Mesenchymal stem cell (in vitro differentiated cells and primary cell): ENCODE measurements at places on chromosomes 4 and X.

DNA sequence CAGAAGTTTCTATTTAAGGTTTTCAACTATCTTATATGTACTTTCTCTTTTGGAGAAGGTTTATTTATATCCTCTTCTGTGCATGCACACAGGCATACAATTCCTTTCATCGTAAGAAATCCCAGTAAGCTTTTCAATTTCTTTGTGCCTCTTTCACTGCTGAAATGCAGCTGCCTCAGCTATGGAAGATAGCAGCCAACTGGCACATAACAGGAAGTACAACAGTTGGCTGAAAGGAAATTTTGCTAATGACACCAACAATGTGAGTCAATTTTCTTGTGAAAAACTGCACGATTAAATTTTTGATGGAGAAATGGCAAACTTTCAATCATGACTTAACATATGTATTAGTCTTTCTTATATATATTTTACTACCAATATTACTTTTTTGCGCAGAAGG is 74.5 kb upstream of the PAQR3 start:
- no peak for DNase-seq

- DNase-seq = no peak
These were observed 135.5 kb downstream of the PALLD start for GRCh38 chr4:168632301-168632725.

DNA sequence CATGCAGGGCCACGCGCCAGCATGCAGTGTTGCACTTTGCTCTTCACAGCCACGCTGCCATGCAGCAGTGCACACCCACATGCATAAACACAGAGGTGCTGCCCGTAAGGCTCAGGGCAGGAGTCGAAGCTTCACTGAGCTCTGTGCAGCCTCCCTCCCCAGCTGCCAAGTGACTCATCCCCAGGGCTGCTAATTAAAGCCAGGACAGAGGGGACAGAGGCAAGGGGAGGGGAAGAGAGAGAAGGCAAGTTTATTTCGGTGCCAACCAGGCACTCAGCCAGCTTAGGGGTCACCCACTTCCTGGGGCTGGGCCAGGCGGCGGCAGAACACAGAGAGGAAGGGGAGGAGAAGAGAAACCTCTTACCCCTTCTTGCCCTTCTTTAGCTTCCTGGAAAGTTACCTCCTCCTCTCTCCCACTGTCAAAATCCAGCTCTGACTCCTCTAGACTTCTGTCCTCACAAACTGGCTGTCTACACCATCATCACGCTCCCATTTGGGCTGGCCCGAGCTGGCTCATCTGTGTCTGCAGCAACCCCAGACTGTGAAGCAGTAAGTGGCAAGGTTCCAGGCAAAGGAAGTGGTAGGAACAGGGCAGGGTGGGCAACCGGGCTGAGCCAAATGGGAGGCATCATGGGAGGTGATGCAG is 6.2 kb upstream of the IQSEC2 start:
- DNase-seq = peak; percentile 71

DNA sequence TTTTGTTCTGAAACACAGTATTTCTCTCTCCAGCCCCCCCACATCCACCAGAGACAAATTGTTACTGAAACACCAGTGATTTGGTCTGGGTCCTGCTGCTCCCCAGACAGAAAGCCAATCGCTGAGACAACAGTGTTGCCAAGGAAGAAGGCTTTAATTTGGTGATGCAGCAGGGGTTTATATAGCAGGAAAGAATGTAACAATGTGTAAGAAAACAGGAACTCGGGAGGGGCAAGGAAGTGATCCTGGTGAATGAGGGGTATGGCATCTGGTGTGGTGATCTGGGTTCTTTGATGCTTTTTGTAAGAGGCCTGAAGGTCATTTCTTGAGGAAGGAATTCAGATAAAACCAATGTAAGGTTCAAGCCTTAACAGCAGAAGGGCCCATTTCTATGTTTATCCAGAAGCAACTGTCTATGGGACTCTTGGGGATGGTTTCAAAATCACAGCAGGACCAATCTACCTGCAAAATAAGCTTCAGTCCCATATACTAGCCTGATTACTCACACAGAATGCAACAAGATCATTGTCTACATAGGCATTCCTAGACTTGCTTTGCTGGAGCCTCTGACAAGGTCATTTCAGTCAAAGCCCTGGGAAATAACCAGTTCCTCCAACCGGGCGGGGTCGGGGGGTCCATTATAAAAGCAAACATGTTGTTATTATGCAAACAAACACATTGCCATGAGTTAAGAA is 445.2 kb upstream of the ZFP42 start:
- no peak for DNase-seq

DNA sequence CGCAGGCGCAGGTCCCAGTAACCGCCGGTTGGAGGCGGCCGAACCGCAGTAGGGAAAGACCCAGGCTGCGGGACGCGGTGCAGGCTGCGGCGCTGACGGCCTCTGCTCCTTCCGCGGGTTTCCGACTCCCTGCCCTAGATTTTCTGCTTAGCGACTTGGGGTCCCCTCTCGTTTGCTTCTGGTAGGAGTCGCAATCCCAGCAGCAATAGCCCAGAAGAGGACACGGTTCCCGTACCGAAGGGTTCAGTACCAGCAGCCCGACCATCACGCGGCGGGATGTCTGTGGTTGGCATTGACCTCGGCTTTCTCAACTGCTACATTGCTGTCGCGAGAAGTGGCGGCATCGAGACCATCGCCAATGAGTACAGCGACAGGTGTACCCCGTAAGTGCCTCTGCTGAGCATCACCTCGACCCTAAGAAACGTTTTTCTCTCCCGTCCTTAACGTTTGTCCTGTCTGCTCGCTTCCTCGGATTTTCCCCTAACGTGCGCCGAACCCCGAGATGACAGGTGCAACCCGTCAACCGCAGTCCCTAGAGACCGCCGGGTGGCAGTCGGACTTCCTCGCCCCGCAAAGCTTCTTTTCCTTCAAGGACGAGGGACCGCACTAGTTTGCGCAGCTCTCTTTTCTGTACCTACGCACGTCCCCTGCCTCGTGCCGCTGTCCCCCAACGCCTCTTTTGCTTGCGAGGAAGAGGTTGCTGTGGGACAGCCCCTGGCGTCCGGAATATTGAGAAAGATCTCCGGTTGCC is at the start of gene HSPA4L:
Gene HSPA4L, plus strand, starts transcription at position 48 of the 751 bp plus-strand sequence. Its CDS starts 229 bp downstream, at position 277.
- peak; percentile 85 for DNase-seq

DNA sequence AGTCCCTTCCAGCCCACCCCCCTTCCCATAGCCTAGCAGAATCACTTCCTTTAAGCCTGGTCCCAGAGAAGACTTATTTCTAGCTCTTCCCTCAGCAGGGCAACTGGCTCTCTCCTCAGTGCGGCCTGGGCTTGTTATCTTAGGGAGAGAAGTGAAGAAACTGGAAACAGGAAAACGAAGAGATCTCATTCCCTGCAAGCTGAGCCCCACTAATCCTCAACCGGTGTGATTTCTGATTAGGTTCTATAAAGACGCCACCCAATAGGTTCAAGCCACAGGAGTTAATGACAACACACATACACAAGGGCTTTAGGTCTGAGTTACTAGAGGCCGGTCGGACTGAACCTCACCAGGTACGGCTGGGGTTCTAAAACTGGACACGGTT is 3.2 kb downstream of the GSX2 start:
- DNase-seq = peak; percentile 38

DNA sequence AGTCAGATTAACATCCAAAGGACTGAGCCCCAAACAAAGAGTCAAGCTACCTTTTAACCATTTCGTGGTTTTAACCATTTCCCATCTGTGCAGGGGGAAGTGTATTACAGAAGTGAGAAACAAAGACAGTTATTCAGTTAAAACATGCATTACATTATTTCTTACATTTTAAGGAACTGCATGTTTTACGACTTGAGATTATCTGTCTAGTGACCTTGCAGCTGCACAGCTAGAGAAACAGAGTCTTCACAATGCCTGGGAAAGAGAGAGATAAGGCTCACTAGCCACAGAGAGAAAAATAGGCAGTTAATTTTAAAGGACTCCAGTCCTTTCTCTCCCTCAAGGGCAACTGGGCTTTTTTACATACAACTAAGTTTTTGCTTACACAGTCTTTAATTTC is 48.7 kb upstream of the KLHL4 start:
- DNase-seq = no peak

GRCh38 chr4:94409962-94410361 is 41.8 kb upstream of the PDLIM5 start:
- DNase-seq = peak; percentile 16

GRCh38 chr4:98614662-98615061 is 43.7 kb downstream of the TSPAN5 start:
- no peak for DNase-seq

GRCh38 chr4:158121161-158121579 is 51.7 kb downstream of the GASK1B start:
- DNase-seq = peak; percentile 97

- no peak for DNase-seq
These were observed 26.9 kb upstream of the GJB1 start for GRCh38 chrX:71195964-71196649.

DNA sequence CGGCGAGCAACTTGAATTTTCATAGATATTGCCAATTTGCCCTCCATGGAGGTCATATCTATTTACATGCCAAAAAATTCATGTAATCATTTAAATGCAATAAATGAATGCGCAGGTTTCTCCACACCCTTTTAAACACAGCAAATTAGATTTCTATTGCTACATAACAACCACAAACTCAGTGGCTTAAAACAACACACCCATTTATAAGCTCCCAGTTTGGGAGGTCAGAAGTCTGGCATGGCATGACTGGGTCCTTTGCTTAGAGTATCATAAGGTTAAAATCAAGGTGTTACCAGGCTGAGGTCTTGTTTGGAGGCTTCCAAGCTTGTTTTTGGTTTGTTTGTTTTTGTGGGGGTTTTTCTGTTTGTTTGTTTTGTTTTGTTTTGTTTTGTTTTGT is 49.9 kb upstream of the NYX start:
- DNase-seq = no peak

DNA sequence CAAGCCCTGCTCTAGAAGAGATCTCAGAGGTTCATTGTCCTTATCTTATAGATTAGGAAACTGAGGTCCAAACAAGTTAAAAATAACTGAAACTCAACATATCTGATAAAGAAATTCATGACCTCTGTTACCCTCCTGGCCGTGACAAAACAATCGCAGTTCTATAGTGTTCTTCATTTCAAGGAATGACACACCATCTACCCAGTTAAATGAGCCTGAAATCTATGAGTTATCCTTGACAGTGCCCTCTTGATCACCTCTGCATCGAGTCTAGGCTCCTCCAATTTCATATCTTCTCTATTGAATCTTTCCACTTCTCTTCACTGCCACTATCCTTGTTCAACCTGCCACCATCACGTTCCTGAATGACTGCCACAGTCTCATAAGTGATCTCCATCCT is 325.3 kb upstream of the TEX13C start:
- no peak for DNase-seq

- no peak for DNase-seq
These were observed 21.1 kb upstream of the RHOXF1 start for GRCh38 chrX:120136840-120137239.

GRCh38 chr4:121950680-121951520 is 960 bp downstream of the TRPC3 start:
- peak; percentile 51 for DNase-seq

- DNase-seq = peak; percentile 35
These were observed 458.1 kb downstream of the STIM2 start for GRCh38 chr4:27318740-27319139.

- DNase-seq = no peak
These were observed 161.6 kb upstream of the MID1 start for GRCh38 chrX:10781847-10782530.

DNA sequence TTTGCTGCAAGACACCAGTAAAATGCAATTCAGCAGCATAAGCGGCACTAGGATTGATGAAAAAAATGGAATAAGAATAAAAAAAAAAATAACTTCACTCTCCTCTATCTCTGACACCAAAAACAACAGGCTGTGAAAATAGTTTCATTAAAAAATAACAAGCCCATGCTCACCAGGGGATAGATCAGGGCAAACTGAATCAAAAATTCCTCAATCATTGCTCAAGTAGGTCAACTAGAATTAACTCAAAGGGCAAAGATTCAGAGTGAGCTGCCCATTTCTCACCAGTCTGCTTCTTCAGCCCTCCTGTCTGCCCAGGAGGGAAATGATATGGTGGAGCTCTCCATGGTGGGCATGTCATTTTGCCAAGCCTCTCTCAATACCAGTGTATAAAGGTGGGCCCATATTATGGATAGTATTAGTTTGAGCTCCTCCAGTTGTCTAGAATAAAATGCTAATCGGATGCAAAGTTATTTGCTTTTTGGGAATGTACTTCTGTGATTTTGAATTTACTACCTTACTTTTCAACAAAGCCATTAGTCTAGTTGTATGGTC is 153.9 kb downstream of the UNC5C start:
- no peak for DNase-seq

DNA sequence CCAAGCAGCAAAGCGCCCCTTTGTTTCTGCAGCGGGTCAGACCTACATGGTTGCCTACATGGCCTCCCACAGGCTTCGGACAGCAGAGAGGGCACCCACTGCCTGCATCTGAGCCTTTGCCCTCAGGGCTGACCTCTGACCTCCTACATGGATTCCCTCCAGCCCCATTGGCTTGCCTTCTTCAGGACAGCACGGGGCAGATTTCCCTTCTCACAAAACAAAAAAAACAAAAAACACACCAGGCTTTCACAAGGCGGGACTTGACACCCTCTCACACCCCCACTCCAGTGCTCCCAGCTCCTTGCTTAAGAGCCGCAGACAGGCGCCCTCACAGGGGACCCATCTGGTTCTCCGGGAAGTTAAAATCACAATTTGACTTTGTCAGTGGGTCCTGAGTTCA is 32.9 kb downstream of the ZFYVE28 start:
- DNase-seq = no peak

- no peak for DNase-seq
These were observed 265.4 kb downstream of the COL25A1 start for GRCh38 chr4:109037026-109037425.

DNA sequence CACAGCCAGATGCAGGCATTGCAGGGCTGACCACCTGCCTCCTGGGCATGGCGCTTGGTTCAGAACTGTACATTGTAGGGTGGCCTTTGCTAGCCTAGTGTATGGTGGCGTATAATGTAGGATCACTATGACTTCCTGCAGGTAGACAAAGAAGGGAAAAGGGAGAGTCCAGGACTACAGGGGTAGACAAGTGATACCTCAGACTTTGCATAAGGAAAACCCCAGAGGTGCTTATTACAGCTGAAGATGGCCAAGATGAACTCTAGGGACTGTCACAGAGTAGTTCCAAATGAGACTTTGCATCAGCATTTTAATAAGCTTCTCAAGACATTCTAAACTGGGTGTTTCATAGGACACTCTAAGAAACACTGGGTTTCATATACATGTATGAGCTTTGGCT is 116.4 kb upstream of the PUDP start:
- DNase-seq = no peak

- no peak for DNase-seq
These were observed 53.4 kb upstream of the PITX2 start for GRCh38 chr4:110676241-110676640.

- no peak for DNase-seq
These were observed 81.1 kb upstream of the ENPEP start for GRCh38 chr4:110394871-110395270.

GRCh38 chr4:41644288-41644914 is 104.1 kb downstream of the PHOX2B start:
- peak; percentile 67 for DNase-seq
